ENCODE measurements at places on chromosomes 5 and 9. TPM values are rescaled to one million over a fixed set of nuclear protein-coding genes. Genes with fewer than 3 reads are reported as not detected.

The WDR38 gene
- not detected for total RNA-seq

The GLRX gene
- total RNA-seq, result 44.7 TPM

The MAP3K1 gene
- 11.2 TPM for total RNA-seq

The SLC6A18 gene
- total RNA-seq, result not detected

DNA sequence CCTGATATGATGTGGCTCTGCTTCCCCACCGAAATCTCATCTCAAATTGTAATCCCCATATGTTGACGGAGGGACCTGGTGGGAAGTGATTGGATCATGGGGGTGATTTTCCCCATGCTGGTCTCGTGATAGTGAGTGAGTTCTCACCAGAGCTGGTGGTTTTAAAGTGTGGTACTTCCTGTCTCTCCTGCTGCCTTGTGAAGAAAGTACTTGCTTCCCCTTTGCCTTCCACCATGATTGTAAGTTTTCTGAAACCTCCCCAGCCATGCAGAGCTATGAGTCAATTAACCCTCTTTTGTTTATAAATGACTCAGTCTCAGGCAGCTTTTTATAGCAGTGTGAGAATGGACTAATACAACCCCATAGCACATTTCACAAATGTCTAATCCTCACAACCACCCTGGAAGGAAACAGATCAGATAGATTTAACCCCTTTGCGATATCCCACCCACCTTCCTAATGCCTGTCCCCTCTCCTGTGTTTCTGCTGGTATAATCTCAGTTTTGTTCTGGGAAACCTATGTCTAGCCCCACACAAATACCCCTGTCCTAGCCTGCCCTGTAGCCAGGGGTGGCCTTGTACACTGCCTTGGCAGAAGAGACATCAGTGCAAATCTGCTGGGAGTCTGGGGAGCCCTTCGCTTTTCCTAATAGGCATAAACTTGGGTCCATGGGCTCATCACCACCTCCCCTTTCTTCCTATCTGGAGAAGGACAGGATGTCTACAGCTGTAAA, 157.0 kb upstream of the RAI14 start:
- no peak for DNase-seq

DNA sequence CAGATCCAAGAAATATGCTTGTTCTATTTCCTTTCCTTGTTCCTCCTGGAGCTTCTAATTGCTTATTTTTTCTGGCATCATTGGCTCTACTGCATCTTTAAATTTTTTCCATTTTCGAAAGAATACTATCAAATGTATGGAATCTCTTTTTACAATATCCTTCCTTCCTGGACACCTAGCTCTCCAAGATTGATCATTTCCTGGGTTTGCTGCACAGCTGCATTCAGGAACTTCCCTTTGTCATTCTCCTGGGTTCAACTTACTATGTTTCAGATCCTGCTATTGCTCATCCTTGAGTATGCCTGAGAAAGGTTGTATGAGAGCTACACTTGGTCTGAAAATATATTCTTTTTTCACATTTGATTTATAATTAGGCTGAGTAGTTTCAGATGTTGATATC, 73.7 kb upstream of the ERCC6L2 start:
- DNase-seq, result no peak

DNA sequence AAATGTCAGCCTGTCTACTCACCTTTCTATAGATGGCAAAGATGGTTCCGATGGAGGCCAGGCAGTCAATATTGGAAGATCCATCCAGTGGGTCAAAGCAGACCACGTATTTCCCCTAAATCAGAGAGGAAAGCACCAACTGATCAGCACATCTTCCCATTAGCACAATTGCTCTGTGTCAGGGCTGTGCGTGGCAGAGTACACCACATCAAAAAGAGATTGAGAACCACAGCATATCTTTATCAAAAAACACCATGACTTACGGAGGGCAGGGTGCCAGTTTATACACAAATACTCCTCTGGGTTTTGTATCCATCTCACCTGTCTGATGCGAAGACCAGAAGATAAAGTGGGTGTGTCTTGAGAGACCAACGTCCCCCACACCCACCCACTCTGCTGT, 9.1 kb downstream of the FBP2 start:
- no peak for DNase-seq

- no peak for DNase-seq
Observed at GRCh38 chr5:63081402-63081801, 502.8 kb downstream of the LRRC70 start.

- DNase-seq, result no peak
Observed at GRCh38 chr9:18545636-18546360, 71.8 kb downstream of the ADAMTSL1 start.

GRCh38 chr5:168434001-168434400, 52.3 kb upstream of the RARS1 start:
- no peak for DNase-seq

DNA sequence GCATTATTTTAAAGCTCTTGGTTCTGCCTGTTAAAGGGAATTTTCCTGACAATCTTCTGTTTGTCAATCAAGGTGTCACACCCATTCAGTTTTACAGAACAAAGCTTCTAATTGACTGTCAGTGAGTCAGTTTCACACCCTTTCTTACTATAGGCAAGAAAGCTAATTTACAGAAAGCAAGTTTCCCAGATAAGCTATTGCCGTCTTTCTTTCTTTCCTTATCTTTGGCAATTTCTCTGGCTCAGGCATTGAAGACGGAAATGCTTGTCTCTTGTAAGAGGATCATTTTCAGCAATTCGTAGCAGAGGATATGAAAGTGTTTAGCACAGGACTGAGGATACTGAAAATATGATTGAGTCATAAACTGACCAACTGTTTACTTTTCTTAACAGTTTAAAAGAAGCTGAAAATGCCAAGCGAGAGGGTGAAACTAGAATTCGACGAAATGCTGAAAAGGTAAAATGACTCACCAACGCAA, 27.0 kb downstream of the SPINK5 start:
- DNase-seq, result no peak

DNA sequence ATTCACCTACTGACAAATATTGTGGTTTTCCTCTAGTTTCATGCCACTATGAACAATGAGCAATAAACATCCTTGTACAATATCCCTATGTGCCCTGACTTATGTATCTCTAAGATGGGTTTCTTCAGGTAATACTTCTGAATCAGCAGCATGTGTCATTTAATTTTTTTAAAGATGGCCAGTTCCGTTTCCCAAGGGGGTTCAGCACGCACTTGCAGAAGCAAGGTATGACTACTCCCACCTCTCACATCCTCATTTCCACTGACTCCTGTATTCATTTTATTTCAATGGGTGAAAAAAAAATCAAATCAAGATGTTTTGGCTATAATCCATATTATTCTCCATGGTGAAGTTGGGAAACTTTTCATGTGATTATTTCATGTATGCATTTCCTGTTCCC, 14.7 kb upstream of the ADAMTS19 start:
- DNase-seq, result no peak

- DNase-seq, result no peak
Observed at GRCh38 chr5:26282190-26282589, 756.2 kb downstream of the CDH9 start.

DNA sequence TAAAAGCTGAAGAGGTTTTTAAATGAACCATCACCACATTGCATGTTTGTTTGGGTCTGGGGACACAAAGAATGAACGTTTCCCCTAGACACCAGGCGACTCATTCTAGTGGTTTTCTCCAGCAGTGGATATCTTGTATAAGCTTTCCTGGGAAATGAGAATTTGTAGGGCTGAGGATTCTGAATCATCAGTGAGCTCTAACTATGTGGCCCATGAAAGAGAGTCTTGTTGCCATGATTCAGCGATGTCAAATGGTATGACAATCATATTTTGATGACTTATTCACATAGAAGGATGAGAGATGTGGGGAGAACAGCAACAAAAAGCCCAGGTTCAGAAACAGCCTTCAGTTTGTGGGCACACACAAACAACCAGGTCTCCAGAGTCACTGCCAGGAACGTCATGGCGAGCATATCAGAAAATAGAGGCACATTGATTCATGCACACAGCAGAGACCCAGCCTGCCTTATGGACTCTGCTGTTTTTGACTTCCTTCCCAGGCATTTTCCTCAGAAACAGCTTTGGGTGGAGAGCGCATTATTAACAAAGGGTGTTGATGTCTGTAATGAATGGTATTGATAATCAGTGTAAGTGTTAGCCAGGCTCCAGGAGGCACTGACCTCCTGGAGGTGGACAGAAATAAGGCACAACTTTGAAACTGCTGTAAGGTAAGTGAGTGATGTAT, 13.3 kb downstream of the ZNF474 start:
- no peak for DNase-seq

DNA sequence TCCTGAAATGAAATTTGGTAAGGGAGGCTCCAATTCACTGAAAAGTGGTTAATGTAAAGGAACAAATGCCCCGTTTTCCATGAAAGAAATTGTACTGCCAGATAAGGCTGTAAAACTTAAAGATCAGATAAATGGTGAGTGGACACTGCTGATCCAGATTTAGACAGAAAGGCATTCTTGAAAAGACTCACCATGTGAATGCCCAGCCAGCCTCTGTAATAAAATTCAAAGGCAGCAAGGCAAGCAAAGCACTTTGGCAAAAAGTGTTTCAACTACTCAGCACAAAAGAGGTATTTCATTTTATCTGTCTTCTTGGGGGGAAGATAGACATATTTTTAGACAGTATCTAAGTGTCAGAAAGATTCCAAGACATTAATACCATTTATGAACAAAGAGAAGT, 133.6 kb downstream of the MLLT3 start:
- no peak for DNase-seq

DNA sequence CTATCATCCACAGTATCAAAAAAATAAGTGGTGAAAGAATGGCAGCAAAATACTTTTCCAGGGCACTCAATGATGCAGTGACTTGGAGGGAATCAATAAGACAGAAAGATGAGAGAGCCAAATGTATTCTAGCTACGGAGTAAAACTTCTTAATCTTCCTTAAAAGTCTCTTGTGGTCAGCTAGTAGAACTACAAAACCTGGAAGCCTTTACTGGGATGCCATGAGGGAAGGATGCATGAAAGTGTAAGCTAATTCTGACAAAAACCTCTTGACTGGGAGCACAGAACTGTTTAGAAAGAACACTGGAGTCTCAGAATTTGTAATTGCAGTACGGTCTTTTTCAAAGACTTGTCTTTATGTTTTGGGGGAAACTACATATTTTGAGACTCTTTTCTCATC, 432.8 kb upstream of the PTPRD start:
- no peak for DNase-seq

DNA sequence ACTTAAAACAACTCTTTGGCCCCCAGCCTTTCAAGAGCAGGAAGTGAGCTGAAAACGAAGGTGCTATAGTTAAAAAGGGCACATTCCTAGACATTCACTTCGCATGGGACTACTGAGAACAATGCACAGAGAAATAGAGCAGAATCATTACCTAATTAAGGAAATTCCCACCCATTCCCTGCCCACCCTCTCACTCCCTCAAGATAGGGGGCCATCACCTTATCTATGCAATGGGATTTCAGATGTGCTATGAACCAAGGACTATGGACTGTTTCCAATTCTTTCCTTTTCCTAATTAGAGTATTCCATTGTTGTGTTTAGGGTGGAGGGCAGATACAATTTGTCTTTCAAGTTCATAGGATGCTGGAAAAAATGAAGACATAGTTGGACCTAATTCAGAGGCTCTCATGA, 476.8 kb downstream of the CETN3 start:
- DNase-seq, result no peak

GRCh38 chr9:95058121-95058785, 259.3 kb downstream of the FANCC start:
- DNase-seq, result no peak

DNA sequence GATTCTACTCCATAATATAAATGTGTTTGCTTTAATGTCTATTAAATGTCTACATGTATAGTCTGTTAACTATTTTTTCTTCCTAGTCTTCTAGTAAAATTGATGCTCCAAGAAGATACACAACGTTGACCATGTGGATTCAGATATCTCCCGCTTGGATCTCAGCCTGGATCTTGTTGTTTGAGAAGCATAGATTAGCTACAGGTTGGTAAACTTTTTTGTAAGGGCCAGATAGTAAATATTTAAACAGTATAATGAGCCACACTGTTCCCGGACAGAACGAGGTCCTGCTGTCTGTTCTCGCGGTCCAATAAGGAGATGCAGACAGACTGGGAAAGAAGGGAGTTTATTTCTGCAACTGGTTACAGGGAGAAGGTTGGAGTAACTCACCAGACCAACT, 86.2 kb upstream of the IL12B start:
- no peak for DNase-seq

DNA sequence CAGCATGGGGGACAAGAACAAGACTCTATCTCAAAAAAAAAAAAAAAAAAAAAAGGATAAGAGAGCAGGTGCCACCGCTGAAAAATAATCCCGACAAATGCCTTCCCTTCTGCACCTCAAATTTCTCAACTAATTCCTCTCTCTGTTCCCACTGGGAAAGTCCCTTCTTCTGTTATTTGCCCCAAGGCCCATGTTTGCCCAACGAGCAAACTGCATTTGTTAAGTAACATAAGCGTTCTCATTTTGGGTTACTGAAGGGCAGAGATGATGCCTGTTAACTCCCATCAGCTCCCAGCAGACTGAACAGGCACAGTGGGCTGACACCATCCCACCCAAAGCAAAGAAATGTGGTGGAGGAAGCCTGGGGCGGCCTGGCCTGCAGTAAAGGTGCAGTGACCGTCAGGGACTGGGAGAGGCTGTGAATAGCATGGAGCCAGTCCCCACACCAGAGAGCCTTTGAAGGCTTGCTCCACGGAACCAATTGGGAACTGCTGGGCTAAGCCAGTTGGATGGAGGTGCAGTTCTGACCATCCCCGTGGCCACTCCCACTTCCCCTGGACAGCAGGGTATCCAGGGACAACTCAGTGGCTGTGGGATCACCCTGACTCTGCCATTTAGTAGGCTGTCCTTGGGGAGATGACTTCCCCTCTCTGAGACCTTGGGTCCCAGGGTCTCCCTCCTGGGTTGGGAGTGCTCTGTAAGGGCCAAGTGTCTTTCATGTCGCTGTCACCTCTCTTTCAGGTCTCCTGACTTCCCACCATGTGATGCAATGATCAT, 149.7 kb upstream of the IER5L start:
- DNase-seq, result no peak

DNA sequence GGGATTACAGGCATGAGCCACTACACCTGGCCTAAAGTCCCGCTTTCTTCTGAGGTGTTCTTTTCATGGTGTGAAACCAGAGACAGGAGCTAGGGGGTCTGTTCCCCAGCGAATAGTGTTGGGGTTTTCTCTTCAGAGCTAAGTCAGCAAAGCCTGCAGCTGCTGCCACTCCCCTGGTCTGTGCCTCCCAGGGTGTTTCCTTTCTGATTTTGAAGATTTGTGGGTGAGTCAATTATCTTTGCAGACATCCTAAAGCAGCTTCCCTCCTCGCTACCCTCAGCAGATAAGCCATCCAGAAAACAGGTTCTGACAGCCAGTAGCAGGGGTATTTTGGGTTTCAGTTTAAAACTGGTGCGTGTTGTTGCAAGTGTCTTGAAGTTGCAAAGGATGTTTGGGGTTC, 72.0 kb upstream of the IQGAP2 start:
- no peak for DNase-seq

DNA sequence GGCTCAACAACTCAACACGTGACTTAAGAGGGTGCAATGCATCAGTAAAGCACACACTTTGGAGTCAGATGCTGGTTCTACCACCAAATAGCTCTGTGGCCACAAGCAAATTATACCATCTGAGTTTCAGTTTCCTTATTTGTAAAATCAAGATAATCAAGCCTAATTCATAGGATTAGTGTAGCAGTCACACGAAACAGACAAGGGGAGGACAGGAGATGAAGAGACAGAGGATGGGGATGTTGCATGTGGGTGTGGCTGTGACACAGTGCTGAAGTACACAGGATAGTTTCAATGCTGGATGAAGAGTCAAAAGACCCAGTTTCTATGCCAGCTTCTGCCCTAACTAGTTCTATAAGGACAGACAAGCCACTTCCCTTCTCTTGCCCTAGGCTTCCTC, 60.2 kb downstream of the SPOCK1 start:
- DNase-seq, result no peak
